NCI-H2029 (cell line): ENCODE measurements at places on chromosomes 7 and 10.

- no peak for DNase-seq
Observed at GRCh38 chr7:38716397-38716796, 85.2 kb upstream of the AMPH start.

GRCh38 chr10:84204122-84204521, 9.8 kb downstream of the CDHR1 start:
- DNase-seq: no peak

- DNase-seq: no peak
Observed at GRCh38 chr10:85916286-85916685, 450.3 kb downstream of the GRID1 start.

DNA sequence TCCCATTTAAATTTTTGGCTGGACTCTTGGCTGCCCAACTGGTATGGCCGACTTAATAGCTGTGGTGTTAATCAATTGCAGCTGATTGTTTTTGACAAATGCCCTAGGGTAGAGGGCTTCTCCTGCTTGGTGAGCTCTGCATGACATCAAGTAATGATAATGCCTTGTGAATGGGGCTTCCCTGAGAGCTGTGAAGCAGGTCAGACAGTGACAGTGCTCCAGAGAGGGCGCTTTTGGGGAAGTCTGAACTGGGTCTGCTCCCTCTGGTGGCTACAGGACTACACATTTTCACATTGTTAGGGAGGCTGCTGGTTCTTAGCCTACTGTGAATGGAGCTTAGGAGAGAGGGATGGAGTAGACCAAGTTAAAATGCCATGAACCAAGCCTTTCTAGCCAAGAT, 98.8 kb downstream of the SDK1 start:
- no peak for DNase-seq

- DNase-seq: no peak
Observed at GRCh38 chr7:118372530-118372929, 148.0 kb downstream of the ANKRD7 start.

DNA sequence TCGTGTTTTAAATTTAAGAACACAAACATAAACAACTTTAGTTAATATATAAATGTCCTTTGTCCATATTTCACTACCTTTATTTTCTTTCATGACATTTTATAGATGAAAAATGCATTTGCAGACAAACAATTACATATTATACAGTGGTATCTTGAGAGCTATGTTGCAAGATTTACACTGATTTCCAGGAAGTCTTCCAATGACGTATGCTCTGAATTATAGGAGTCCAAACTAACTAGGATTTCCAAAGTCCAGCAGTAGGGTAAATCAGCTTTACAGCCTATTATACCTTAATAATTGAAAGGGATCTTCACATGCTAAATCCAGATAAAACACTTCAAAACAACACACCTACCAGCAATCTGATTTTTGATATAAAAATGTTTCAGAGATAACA, 69.4 kb downstream of the HYCC1 start:
- DNase-seq: no peak

DNA sequence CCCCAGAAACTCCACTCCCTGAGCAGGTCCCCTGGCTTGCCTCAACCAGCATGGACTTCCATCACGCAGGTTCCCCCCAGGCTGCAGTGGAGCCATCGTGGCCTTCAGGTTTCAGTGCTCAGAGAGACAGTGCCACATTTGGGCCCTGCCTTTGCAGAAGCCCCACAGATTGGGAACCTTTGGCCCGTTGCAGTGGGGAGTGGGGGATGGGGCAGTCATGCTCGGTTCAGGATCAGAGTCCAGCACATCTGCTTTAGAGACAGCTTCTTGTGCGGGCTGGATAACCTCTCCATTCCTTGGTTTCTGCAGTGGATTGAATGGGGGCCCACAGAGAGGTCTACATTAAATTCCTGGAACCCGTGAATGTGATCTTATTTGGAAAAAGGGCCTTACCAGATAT, 183.9 kb downstream of the EBF3 start:
- no peak for DNase-seq

- no peak for DNase-seq
Observed at GRCh38 chr10:33087152-33087551, 129.1 kb upstream of the ITGB1 start.

DNA sequence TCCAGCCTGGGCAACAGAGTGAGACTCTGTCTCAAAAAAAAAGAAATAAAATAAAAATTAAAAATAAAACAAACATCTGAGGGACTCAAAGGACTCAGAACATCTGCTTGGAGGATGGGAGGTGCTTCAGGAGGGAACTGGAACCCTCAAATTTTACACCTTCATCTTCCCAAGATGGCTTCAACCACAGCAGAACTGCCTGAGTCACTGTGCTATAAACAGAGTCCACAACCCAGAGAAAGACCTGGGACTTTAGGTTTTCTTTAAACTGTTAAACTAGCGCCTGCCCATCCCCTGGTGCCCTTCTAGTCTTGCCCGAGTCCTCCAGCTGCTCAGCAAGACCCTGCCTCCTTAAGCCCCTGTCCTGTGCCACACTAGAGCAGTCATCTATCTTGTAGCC, 40.8 kb downstream of the RGS10 start:
- no peak for DNase-seq
